ENCODE measurements at places on chromosomes 7 and 10.

- DNase-seq, result no peak
These were observed 31.8 kb upstream of the FAM133B start for GRCh38 chr7:92622030-92622429.

GRCh38 chr7:105723572-105723971 lies 142.3 kb upstream of the EFCAB10 start:
- DNase-seq, result no peak

GRCh38 chr7:157016024-157016351 lies 5.5 kb upstream of the MNX1 start:
- DNase-seq, result no peak

GRCh38 chr10:44873160-44873559 lies 38.0 kb upstream of the TMEM72 start:
- no peak for DNase-seq

DNA sequence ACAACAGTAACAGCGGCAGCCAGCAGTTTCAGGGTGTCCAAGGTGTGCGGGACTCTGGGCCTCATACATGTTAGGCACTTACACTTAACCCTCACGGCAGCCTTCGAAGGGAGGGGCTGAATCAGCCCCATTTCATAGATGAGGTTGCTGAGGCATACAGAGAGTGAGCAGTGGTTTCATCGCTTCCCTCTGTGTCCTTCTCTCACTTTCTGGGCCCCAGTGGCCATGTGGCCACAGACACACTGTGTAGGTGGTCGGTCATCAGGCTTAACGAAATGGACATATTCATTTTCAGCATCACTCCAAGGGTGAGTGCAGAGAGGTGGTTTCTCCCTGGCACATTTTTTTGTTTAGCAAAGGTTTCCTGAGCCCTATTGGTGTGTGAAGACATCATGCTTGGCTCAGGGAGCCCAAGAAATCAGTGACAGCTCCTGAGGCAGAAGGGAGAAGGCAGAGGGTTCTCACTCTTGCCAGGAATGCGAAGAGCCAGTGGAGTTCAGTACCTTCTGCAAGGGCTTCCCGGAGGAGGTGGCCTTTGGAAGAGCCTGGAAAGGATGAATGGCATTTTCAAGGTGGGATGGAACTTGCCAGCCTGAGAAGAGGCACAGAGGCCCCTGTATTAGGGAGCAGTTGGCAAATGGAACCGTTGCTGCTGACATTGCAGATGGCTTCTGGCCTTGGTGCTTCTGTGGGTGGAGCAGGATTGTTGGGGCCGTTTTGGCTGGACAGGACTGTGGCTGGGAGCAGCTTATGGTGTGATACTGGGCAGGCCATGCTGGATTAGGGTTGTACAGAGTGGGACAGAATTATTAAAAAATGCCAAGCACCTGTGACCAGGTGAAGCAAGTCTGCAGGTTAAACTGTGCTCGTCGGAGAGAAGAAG lies 61.7 kb upstream of the PPIF start:
- no peak for DNase-seq

GRCh38 chr7:151442776-151443496 lies 3.0 kb upstream of the CRYGN start:
- no peak for DNase-seq

GRCh38 chr10:100185364-100186252 lies at the start of gene ERLIN1:
Gene ERLIN1 (minus strand): TSS chr10:100186029. CDS start chr10:100185626, 403 bp downstream.
- DNase-seq, result peak; percentile 87

- DNase-seq, result no peak
These were observed 84.9 kb downstream of the ZNF365 start for GRCh38 chr10:62459072-62459471.

GRCh38 chr10:95694665-95695064 lies 938 bp upstream of the TCTN3 start:
- DNase-seq, result no peak

DNA sequence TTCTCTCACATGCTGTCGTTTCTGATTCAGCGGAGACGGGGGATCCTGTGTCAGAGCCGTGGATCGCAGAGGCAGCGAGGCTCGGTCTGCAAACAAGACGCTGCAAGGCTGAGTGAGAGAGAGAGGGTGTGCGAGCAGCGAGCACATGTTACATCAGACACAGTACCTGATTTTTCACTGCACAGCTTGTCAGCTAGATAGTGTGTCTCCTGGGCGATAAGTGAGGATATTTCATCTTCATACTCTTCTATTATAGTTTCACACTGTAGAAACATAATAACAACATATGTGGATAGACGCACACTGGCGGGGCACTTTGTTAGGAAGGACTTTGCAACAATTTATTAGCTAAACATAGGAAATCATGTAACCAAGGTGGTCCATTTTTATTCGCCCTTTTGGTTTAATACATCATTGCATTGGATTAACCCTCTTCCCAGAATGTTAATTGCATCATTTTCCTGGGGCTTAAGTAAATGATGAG lies 39.5 kb downstream of the CNPY1 start:
- no peak for DNase-seq

GRCh38 chr7:155458878-155459699 lies 1.2 kb downstream of the EN2 start:
- DNase-seq, result no peak

GRCh38 chr7:157270060-157270444 lies 66.8 kb upstream of the DNAJB6 start:
- no peak for DNase-seq

GRCh38 chr7:47301105-47301477 lies 280.8 kb downstream of the TNS3 start:
- DNase-seq, result no peak

- no peak for DNase-seq
These were observed 62.8 kb downstream of the PRTFDC1 start for GRCh38 chr10:24889639-24890038.

- no peak for DNase-seq
These were observed 143.3 kb upstream of the DKK1 start for GRCh38 chr10:52170776-52171175.

- DNase-seq, result no peak
These were observed 125.8 kb downstream of the DOCK4 start for GRCh38 chr7:112080441-112080840.

DNA sequence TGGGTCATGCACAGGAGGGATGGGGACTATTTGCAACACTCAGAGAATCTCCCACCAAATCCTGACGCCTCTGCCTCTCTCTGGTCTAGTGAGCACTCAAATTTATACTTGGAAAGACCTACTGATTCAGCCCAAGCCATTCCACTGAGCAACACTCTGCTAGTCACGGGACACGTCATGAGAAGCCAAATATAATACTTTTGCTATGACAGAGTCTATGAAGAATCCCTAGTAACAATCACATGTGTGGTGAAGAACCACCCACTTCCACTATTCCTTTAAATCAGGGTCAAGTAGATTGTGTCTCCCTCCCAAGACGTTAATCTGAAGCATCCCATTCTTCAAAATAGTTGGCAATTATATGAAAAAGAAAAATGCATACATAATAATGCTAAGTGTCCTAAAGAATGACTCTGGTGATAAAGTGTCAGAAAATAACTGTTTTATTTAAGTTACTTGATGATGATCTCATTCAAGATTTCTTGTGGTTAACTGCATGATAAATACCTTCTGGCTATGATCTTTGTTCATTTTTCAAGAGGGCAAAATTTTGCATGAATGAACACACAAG lies 28.5 kb downstream of the CHCHD3 start:
- no peak for DNase-seq

GRCh38 chr10:52220947-52221346 lies 93.1 kb upstream of the DKK1 start:
- DNase-seq, result no peak

DNA sequence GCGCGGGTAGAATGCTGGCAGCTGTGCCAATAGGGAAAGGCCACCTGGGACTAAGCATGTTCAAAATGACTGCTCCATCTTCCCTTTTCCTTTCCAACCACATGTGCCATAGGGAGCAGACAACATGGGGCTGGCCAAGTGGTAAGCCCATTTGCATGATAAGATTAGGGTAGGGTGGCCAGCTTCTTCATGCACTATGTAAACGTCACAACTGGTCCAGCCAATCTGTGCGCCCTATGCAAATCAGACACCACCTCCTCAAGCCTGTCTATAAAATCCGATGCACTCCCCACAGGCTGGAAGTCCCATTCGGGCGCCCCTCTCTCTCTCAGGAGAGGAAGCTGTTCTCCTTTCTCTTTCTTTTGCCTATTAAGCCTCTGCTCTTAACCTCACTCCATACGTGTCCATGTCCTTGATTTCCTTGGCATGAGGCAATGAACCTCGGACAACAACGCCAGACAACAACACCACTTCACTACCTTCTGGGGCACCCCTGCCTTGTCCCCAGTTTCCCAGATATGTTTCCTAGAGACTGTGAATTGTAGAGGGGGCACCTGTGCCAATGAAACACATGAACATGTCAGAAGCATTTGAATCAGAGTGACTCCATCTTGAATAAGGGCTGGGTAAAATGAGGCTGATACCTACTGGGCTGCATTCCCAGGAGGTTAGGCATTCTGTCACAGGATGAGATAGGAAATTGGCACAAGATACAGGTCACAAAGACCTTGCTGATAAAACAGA lies 19.1 kb upstream of the EXOC6 start:
- DNase-seq, result no peak

DNA sequence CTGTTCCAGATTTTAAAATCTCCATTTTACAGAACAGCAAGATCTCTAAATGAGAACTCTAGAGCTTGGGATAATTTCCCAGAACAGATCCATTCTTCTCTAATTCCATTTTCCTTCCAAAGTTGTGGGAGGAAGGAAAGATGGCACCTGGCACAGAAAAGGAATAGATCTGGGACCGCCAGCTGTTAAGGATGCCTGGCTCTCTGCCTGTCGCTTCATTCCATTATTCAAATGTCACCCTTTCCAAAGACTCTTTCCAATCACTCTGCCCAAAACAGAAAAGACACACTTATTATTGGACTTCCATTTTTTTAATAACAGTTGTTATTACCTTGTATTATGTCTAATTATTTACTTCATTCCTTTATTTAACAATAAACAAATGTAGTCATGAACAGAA lies 751 bp upstream of the OR9A2 start:
- DNase-seq, result no peak

- DNase-seq, result no peak
These were observed 11.5 kb downstream of the ZNF3 start for GRCh38 chr7:100069991-100070390.

DNA sequence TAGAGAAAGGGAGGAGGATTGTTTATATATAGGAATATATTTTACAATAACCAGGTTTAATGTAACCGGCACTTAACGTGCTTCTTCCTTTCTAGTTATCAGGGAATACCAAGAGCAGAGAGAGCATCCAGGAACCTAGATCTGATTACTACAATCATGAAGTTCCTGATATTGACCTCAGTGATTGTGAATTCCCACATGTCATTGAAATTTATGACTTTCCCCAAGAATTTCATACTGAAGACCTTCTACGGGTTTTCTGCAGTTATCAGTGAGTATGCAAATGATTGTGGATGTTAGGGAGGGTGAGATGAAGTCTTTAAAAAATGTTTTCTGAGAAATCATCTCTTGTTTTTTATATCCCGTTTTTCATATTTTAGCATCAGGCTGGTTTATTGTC lies 36.6 kb downstream of the LOXL4 start:
- no peak for DNase-seq

GRCh38 chr7:44394112-44394447 lies 68.7 kb upstream of the CAMK2B start:
- DNase-seq, result no peak

GRCh38 chr10:118983263-118983662 lies 46.3 kb upstream of the NANOS1 start:
- DNase-seq, result no peak

DNA sequence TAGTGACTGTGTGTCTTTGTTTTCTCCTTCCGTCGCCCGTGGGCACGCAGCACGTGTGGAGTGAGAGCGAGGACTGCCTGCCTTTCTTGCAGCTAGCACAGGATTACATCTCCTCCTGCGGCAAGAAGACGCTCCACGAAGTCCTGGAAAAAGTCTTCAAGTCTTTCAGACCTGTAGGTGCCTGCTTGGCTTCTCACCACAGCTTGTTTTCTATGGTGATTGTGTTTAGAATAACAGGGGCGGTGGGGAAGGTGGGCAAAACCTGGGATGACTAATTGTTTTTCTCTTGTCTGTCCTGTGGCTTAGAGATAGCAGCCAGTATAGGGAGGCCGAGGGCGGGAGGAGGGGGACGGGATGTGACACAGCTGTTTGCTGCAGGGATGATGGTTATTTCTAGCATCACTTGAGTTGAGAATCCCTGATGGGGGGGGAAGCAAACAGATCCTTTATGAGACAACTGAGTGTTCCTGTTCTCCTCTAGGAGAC lies 11.4 kb downstream of the MTURN start:
- no peak for DNase-seq

- peak; percentile 19 for DNase-seq
These were observed 21.8 kb downstream of the STAM start for GRCh38 chr10:17665747-17666146.

DNA sequence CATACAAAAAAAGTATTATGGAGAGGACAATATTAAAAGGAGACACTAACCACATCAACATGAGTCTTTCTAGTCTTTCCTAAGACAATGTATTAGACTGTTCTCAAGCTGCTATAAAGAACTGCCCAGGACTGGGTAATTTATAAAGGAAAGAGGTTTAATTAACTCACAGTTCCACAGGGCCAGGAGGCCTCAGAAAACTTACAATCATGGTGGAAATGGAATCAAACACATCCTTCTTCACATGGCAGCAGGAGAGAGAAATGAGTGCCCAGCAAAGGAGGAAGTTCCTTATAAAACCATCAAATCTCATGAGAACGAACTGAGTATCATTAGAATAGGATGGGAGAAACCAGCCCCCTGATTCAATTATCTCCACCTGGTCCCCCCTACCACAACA lies 25.7 kb downstream of the CACNA2D1 start:
- no peak for DNase-seq

- DNase-seq, result no peak
These were observed 12.0 kb upstream of the ZNF33B start for GRCh38 chr10:42650374-42650773.

DNA sequence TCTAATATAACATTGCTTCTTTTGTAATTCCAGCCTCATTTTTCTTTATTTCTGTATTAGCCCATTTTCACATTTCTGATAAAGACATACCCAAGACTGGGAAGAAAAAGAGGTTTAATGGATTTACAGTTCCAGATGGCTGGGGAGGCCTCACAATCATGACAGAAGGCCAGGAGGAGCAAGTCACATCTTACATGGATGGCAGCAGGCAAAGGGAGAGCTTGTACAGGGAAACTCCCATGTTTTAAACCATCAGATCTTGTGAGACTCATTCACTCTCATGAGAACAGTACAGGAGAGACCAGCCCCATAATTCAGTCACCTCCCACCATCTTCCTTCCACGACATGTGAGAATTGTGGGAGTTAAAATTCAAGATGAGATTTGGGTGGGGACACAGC lies 510.3 kb downstream of the CNTNAP2 start:
- no peak for DNase-seq

- no peak for DNase-seq
These were observed 102.4 kb upstream of the IKZF1 start for GRCh38 chr7:50202052-50202555.

DNA sequence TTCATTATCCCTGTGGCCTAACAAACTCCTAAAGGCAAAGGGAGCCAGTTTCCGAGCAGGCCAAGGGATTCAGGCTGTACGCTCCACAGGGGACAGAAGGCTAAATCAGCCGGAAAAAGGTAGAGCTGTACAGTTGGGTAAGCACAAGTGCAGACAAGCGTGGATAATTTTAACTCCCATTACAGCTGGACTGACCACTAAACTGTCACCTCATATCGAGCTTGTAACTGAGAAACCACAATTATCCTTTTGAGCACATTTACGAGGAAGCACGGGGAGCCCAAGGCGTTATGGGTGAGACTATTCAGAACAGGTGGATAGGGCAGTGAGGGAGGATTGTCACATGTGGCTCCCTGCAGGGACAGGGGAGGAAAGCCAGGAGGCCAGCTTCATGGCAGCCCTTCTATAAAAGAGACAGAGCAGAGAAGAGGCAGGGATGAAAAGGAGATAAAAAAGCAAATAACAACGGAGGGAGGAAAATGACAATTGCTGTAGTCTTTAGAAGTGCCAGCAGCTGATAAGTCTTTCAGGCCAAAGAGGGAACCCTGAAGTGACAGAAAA lies 288.0 kb downstream of the FGFR2 start:
- no peak for DNase-seq
